ENCODE measurements at places on chromosomes 7 and 10.
A peak's percentile ranks its signal among the peaks of the same experiment; 100 is the strongest.

GRCh38 chr10:119650692-119651513 is at the start of gene BAG3:
Gene BAG3, plus strand, starts transcription at chr10:119651380. Its CDS starts 296 bp downstream, at chr10:119651676.
- DNase-seq, result peak; percentile 91

- DNase-seq, result no peak
These were observed 573.0 kb upstream of the IGFBP3 start for GRCh38 chr7:46494028-46494427.

DNA sequence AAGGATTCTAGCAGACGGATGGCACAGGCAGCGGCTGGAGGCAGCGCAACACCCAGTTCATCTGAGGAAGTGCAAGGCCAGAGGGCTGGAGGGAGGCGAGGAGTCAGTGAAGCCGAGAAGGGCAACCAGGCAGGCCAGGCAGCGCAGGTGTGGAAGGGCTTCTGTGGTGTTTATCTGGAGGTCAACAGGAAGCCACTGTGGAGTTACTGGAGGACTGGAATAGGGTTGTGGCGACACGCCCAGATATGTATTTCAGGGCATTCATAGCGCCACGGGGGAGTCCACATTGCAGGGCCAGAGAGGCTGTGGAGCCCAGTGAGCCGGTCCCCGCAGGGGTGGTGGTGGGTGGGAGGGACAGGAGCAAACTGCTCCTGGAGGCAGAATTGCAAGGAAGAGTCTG is 150.6 kb downstream of the CDH23 start:
- no peak for DNase-seq

GRCh38 chr10:85976267-85976793 is 390.3 kb downstream of the GRID1 start:
- no peak for DNase-seq

DNA sequence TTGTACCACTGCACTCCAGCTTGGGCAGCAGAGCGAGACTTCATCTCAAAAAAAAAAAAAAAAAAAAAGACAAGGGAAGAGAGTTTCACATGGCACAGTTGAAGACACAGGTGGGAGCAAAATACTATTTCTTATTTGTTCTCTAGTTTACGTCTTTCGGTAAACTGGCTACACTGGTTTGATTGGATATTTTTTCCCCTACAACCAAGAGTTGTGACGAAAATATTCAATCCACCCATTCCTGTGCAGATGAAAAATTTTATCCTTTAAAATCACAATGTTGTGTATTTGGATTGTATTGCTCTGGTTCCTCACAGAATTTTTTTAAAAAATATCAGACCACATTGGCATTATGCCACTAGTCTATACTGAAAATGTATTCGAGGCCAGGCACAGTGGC is 14.5 kb upstream of the ABCC2 start:
- no peak for DNase-seq

- no peak for DNase-seq
These were observed 50.0 kb downstream of the CALD1 start for GRCh38 chr7:134829380-134829986.

- no peak for DNase-seq
These were observed 39.6 kb upstream of the CACNB2 start for GRCh38 chr10:18100669-18101068.

- no peak for DNase-seq
These were observed 68.7 kb upstream of the CHST15 start for GRCh38 chr10:124162136-124162535.

- DNase-seq, result no peak
These were observed 1.8 kb downstream of the EBF3 start for GRCh38 chr10:129962031-129962871.

DNA sequence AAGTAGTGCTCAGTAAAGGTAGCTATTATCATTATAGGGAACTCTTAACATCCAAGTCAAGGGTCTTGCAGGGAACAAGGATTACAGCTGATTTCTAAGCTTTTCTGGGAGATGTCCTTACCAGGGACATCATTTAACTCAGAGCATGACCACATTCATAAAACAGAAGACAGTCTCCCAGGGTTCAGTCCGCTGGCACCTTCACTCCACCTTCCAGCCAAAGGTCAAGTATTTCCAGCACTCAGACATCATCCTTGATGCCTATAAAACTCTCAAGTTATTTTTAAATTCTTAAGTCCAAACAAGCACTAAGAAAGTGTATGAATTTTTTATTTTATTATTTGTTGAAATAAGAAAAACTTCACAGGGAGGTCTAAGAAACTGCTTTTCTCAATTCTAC is 119.7 kb upstream of the KMT2E start:
- DNase-seq, result no peak

- no peak for DNase-seq
These were observed 13.8 kb upstream of the INPP5A start for GRCh38 chr10:132523561-132524442.

- no peak for DNase-seq
These were observed 129.9 kb upstream of the LYZL2 start for GRCh38 chr10:30759423-30759822.

- DNase-seq, result no peak
These were observed 319.2 kb downstream of the ADARB2 start for GRCh38 chr10:1418031-1418550.

DNA sequence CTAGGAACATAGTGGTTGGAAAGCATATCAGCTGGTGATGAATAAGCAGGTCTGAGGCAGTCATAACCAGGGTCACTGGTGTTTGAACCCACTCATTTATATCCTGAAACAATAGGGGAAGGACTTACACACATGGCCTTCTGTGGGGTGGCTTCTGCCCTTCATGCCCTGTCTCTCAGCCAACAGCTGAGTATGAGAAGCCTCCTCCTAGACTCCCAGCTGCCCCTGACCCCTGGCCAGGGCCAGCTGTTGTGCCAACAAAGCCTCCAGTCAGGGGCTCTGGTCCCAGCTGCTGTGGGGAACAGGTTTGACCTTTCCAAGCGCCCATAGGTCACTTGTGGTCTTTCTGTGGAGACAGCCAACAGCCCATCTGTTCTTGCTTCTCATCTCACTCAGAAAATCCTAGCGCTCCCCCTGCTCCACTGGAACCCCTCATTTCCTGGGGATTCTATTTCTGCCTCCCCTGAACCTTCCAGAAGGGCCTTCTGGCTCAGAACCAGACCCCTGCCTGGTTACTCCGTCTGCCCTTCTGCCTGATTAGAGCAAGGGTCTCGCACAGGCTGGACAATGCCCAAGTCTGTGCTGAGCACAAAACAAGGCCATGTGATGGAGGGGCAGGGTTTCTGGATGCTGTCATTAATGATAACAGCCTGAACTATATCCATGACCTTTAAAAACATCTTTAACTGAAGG is 9.7 kb upstream of the PURB start:
- no peak for DNase-seq

- no peak for DNase-seq
These were observed 6.3 kb downstream of the HTRA1 start for GRCh38 chr10:122467701-122468100.

DNA sequence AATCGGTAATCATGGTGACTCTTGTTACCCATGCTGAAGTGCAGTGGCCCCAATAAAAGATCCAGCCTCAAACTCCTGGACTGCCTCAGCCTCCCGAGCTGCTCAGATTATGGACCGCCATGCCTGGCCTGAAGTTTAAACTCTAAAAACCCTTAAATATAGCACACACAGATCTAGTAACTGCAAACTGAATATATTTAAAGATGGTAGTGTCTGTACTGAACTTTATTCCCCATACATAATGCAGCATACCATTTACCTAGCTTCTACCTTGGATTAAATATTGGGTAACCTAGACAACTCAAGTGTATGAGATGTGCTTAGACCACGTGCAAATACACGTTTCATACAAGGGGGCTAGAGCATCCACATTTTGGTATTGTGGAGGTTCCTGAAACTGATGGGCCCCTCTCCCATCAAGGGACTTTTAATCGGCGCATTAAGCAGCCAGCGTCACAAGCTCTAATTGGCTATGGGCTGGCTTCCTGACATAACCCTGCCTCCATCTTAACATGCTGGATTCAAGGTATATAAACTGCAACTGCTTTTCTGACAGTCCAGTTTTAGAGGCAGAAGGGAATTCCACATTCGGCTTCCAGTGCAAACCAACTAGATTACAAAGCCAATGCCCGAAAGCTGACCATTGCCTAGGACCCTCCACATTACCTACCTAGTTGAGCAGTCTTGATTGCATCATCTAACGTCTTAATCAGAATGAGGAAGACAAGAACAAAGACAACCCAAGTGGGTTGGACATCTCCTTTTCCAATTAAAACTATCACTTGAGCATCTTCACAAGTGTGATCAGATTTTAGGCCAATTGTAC is 13.0 kb downstream of the HNRNPA2B1 start:
- DNase-seq, result no peak

DNA sequence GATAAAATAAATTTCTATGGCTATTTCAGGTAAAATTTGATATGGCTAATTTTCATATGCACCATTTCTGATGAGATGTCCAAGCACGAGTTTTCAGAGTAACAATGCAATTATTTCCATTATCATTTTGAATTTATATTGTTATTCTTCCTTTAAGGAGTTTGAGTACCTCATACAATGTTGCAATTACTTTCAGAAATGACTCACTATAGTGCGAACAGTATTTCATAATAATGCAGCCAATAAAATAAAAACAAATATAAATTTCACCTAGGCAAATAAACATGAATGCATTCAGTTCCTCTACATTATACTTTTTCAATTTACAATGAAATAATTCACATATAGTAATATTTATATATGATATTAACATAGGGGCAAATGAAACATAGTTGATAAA is 78.8 kb upstream of the LRRN3 start:
- no peak for DNase-seq

GRCh38 chr10:17249820-17250219 is 21.8 kb downstream of the VIM start:
- no peak for DNase-seq

GRCh38 chr7:47721670-47722069 is 139.8 kb upstream of the TNS3 start:
- DNase-seq, result peak; percentile 78

DNA sequence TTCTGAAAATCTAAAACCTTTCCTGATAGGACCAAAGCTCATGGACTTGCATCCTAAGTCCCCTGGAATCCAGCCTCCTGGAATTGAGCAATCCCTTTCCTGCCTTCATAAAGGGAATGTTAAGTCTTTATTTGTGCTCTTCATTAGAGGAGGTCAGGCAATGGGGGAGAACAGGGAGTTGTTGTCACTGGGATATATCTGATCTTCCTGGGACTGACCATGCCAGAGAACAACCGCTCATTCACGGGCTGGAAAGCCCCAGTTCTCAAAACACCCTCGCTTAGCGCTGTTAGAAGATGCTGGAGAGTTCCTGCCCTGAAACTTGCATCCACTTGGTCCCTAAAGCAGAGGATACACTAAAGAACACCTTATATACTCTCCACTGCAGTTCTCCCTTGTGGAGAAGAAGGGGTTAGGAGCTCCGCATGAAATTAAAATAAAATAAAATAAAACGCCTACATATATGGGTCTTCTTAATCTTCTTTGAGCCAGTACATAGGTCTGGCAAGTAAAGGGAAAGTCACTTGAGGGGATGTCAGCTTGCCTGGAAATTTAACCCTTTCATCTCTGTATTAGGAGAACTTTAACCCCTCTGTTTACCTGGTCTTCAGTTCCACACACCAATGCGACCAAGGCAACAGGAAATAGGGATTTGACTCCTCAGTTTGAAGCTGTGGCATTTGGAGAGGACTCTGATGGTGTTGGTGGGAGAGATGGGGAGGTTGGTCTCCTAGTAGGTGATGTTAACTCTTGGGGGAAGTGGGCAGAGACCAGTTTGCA is 1.2 kb downstream of the SORCS1 start:
- no peak for DNase-seq

GRCh38 chr10:103765981-103766380 is 89.4 kb downstream of the SH3PXD2A start:
- DNase-seq, result no peak

- no peak for DNase-seq
These were observed 45.6 kb downstream of the CNNM2 start for GRCh38 chr10:102963756-102964025.

DNA sequence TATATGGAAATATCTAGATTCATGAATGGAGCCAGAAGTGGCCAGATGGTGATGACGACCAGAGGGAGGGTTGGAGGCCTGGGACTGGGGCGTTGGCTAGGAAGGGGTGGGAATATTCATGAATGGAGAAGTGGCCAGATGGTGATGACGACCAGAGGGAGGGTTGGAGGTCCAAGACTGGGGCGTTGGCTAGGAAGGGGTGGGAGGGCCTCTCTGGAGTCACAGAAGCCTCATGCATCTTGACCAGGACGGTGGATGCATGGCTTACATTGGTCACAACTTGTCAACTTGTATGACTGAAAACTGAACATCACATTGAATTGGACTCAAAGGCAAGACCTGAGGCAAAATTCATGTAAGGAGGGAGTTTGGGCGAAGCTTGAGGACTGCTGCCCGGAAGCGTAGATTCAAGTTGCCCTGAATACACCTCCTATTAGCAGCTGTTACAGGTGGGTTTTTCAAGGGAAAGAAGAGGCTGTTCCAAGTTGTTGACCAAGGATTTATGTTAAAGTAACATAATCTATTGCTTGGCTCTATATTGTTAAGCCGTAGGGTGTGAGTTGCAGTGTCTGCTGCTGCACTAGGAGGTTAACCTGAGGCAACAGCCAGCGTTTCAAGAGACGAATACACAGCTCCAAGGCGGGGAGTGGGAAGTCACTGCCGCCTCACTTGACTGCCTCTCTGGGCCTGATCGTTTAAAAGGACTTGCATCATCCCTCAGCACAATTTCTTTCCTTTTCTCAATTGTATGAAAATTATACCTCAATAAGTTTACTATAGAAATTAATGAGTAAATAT is 55.1 kb upstream of the FAM20C start:
- DNase-seq, result no peak

DNA sequence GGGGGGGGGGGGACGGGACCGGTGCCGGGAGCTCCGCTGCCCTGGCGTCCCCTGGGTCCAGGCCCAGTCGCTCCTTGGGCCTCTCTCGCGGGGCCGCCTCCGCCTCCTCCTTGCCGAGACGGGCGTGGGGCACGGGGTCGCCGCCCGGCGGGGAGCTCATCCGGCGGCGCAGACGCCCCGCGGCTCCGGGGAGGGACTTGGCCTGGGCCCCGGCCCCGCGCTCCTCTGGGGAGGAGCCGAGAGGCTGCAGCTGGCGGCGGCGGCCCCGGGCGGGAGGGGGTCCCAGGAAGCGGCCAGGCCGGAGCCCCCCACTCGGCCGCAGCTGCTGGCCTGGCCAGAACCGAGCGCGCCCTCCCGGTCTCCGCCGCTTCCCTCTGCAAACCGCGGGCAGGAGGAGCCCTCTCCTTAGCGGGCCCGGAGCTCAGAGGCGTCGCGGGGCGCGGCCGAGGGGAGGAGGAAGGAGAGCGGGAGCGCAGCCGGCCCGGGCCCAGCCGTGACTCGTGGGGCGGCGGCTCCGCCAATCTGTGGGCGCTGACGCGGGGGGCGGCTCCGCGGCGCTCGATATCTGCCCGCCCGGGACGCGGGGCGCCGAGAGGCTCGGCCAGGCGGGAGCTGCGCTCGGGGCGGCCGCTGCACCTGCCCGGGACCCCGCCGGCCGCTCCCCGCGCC is at the start of gene FAM20C:
FAM20C (plus strand) TSS at position 591 of the 669 bp plus-strand sequence. CDS start 629 bp downstream, outside the sequence.
- no peak for DNase-seq

DNA sequence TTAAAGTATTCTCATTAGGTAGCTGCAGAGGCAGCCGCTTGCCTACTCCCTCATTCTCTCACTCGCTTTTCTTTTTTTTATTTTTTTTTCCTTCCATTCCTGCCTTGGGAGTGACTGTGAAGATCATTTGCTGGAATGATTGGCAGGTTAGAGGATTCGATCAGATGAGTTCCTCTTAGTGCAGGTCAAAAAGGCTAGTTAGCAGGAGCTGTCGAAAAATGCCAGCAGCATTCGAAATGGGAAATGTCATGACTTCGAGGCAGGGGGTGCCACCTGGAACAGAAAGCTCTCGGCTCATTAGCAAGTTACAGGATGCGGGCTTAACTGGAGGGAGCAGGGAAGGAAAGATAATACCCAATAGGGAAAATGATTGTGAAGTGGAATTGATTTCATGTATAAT is 137.5 kb upstream of the FZD1 start:
- no peak for DNase-seq

Data from H1 (cell line).